ENCODE measurements at places on chromosomes 11 and 22.

DNA sequence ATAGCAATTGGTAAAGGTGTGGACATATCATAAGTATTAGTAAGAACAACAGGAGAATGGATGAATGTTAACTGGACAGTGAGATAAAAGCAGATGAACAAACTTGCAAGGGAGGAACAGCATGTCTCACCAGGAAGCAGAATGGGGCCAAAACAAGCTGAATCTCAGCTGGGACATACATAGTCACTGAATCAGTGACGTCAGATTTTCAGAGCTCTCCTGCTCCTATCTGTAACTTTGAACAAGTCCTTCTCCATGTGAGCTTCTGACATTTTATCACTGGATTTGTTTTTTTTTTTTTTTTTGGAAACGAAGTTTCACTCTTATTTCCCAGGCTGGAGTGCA, 118.7 kb downstream of the BBOX1 start:
- no peak for DNase-seq

GRCh38 chr11:69044111-69045013, 4.4 kb upstream of the TPCN2 start:
- DNase-seq, result no peak

DNA sequence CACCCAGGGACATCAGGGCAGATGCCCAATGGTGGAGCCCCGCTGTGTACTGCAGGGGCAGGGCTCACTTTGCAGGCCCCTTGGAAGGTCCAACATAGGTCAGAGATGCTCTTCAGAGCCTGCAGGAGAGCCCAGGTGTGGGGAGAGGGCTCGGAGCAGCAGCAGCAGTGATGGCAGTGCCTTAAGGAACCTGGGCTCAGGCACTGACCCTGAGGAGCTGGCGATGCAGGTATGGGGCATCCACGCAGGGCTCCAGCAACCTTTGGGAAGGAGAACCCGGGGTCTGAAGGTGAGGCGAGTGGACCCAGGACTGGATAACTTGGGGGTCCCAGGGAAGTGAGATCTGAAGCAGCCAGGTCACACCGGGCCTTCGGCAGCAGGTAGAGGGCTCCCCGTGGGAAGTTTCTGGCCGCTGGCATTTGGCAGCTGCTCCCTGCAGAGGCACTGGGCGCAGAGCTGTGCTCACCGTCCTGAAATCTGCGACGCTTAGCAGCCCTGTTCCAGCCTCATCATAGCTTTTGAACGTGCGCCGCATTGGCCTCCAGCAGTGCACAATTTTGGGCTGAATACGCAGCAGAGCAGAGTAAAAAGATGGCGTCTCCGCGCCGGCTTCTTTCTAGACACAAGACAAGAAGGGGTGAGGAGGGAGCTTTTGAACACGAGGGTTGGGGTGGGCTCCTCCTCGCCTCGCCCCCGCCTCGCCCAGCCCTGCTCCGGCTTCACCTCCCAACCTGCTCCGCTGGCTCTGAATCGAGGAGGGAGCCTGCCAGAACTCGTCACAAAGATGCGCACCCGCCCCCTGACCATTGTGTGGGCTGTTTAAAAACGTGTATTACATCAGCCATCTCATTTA, 118.8 kb downstream of the MPPED1 start:
- DNase-seq, result no peak

GRCh38 chr11:72069787-72070251, 10.5 kb downstream of the NUMA1 start:
- no peak for DNase-seq

- no peak for DNase-seq
These were observed 135.7 kb downstream of the TMEM135 start for GRCh38 chr11:87173185-87174039.

DNA sequence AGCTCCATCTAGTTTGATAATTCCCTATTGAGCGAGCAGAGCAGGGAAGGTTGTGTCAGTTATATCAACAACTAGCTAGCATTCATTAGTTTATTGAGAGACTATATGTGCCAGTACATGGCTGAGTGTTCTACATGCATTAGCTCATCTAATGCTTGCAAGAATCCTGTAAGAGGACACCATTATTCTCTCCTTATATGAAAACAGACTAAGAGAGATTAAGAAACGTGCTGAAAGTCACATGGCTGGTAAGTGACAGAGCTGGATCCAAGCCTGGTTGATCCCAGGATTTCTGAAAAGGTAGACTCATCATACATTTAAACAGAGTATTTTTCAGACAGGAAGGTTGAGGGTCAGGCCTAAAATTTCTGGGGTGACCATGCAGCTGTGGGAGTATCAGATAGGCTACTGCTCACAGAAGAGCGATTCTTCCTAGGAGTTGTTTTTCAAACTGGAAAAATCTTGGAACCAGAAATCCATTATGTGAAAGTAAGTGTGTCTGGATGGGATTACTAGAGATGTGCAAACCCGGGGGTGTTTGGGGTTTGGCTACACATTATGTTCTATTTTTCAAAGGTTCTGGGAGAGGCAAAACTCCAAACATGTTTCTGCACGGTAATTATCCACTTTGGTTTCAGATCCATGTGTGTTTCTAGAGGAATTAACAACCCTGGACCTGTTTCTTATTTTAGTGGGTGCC, 213.3 kb downstream of the FAM76B start:
- no peak for DNase-seq

DNA sequence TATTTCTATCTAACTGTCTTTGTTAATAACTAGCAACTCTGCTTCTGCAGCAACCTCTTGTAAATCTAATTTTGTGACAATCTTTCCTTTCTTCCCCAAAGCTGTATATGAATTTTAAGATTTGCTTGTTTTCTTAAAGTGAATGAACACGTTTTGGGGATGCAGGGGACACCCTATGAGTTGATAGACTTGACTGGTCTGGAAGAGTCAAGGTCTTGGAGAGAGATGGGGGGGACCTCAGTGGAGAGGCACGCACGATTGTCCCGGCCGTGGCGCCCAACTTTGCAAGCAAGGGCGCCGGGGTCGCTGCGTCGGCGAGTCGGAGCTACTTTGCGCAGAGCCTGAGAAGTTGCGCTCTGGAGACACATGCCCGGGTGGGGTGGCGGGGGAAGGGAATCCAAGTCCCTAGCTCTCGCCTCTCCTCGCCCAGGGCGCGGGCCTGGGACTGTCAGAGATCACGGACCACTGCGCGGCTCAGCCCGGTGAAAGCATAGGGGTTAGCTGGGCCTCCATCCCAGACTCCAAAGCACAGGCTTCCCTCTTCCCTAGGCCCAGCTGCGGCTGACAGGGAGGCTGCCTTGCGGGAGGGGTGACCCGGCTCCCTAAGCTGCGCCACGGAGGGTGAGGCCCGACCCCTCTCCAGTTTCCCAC, 854 bp downstream of the ABCC8 start:
- DNase-seq, result no peak

DNA sequence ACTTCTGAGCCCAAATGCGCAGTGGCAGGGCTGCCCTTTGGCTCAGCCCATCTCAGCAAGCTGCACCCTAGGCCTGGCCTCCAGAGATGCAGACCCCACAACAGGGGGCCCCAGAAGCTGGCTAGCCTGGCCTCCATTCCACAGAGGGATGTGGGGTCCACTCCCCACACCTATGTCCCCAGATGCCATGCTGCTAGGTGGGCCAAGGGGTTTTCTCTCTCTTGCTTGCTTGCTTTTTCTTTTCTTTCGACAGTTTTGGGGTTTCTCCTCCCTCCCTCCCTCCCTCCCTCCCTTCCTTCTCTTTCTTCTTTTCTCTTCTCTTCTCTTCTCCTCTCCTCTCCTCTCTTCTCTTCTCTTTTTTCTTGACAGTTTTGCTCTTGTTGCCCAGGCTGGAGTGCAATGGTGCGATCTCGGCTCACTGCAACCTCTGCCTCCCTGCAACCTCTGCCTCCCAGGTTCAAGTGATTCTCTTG, 9.6 kb downstream of the SCARF2 start:
- DNase-seq, result no peak
